ENCODE measurements at places on chromosomes 11 and 22. TPM values are rescaled to one million over a fixed set of nuclear protein-coding genes. Genes with fewer than 3 reads are reported as not detected.

Gene AMPD3
- 21.6 TPM for total RNA-seq

DNA sequence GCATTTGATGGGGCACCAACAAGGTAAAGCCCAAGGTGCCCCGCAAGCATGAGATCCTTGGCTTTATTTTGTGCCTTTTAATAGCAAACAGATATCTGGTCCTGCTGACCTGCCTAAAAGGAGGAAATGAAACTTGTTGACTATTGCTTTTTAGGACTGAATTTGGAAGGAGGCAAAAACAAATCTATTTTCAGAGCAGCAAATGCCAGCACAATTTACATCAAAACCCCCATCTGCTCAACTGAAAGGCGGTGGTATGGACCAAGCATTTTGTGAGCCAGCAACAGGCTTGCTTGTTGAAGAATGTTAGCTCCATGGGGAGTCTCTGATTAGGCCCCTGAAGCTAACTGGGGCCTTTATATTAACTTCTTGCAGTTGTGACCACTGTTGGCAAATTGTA is 192.6 kb upstream of the E2F8 start:
- DNase-seq: no peak
- no peak overlapping the region for H3K27ac ChIP-seq
- H3K36me3 ChIP-seq: peaks cover 2% of the 10 kb centered on the region
- no peak overlapping the region for H3K4me3 ChIP-seq
- peaks cover 74% of the 10 kb centered on the region for H3K27me3 ChIP-seq
- no peaks in the 10 kb centered on the region for H3K4me1 ChIP-seq

DNA sequence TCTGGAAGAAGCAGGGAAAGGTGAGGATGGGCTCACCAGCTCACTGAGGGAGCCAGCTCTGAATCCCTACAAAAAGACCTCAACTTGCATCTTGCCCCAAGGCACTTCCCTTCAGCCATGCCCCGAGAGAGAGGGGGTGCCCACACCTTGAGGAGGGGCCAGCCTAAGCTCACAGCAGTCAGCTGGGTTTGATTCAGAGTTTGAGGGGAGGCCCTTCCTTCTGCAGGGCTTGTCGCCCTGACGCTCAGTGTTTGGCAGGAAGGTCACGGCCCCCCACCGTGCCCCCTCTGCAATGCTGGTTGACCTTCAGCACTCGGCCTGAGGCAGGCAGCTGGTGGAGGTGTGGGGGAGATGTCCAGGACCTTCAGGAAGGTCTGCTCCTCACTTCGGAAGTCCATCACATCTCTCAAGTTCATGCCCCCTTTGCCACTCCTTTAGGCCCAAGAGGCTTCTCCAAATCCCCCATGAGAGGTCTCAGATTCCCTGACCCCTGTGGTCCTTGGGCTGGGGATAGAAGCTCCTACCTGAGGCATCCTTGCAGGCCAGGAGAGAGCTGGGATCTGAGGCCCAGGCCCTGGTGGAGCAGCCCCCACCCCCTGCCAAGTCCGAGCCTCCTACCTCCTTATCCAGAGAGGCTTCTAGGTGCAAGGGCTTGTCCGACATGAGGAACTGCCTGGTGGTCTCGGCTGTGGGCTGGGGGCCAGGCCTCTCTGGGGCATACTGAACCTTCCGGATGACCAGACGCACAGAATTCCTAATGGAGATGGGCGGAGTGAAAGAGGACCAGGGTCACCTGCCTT is 37.6 kb downstream of the TPBGL start:
- no peaks in the 10 kb centered on the region for H3K36me3 ChIP-seq
- peaks cover 38% of the 10 kb centered on the region for H3K4me1 ChIP-seq
- H3K27ac ChIP-seq: no peak overlapping the region
- H3K27me3 ChIP-seq: no peaks in the 10 kb centered on the region
- no peak overlapping the region for H3K4me3 ChIP-seq

DNA sequence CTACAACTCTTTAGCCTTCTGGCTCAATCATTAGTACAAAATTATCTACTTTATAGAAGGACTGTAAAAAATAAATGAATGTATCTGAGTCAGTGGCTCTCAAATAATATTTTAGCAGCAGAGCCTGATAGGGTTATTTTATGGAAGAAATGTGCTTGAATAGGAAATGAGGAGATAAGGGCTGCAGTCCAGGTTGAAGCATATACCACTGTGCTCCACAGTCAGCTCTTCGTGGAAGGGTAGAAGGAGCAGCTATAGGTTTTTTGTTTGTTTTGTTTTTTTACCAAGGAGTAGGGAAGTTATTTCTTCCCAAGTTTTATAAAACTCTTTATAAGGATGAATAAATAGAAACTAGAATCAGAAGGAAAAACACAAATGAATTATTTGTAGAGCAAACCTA is 242.0 kb downstream of the DLG2 start:
- H3K27ac ChIP-seq: no peak overlapping the region
- H3K36me3 ChIP-seq: no peaks in the 10 kb centered on the region
- no peaks in the 10 kb centered on the region for H3K27me3 ChIP-seq
- DNase-seq: no peak
- H3K4me1 ChIP-seq: no peaks in the 10 kb centered on the region
- no peak overlapping the region for H3K4me3 ChIP-seq

Gene SART1
- total RNA-seq: 63.2 TPM

- H3K4me1 ChIP-seq: no peaks in the 10 kb centered on the region
- DNase-seq: no peak
- H3K27me3 ChIP-seq: peaks cover 18% of the 10 kb centered on the region
These were observed 58.7 kb downstream of the CTTN start for GRCh38 chr11:70456921-70457532.
